ENCODE measurements at places on chromosomes 1 and 21.
A peak's percentile ranks its signal among the peaks of the same experiment; 100 is the strongest.

DNA sequence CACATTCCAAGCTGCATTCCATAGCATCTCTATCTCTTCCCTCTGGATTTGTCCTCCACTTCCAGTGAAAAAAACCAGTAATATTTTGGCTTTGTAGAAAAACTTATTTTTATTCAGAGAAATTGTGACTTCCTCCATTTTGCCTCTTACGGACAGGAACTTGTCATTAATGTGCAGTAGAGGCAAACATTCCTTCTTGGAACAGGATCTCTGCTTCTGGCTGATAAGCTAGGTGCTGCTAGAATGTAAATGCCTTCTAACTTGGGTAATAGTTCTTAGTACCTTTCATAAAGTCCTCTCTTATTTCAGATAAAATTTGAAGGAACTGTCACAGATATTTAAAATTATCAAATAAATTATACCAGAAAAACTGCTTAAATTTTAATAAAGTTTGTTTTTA lies 707.8 kb downstream of the USP25 start:
- DNase-seq: no peak

DNA sequence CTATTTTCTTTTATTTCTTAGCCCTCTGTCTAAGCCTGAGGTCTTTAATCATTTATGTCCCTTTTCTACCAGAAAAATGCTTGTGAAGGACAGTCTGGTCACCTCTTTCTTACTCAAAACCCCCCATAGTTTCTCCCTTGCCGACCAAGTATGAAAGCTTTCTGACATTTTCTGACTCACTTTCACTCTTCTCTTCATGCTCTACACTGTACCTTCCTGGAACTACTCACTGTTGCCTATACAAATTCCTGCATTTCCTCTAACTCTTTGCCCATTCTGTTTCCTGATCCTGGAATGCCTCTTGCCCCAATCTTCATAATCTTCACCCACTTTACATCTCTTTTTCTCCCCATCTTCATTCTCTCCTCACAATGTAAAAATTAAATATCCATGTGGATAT lies 380.0 kb downstream of the HHIPL2 start:
- DNase-seq: peak; percentile 13

- DNase-seq: no peak
These were observed 1.3 kb downstream of the INAVA start for GRCh38 chr1:200895801-200896530.

- peak; percentile 95 for DNase-seq
These were observed at the start of gene THEM4 for GRCh38 chr1:151909167-151910149. Gene THEM4, minus strand, starts transcription at chr1:151909511. Its CDS starts 53 bp downstream, at chr1:151909458.

- DNase-seq: no peak
These were observed 91.2 kb upstream of the CD34 start for GRCh38 chr1:208002078-208002477.

- peak; percentile 74 for DNase-seq
These were observed 10.6 kb upstream of the NADK start for GRCh38 chr1:1788646-1789431.
